ENCODE measurements at places on chromosomes 12 and 14. TPM values are rescaled to one million over a fixed set of nuclear protein-coding genes. Genes with fewer than 3 reads are reported as not detected.

- no peak for DNase-seq
Observed at GRCh38 chr14:57634335-57634734, 140.7 kb upstream of the CCDC198 start.

GRCh38 chr14:90342327-90342726, 10.6 kb upstream of the NRDE2 start:
- DNase-seq, result no peak

DNA sequence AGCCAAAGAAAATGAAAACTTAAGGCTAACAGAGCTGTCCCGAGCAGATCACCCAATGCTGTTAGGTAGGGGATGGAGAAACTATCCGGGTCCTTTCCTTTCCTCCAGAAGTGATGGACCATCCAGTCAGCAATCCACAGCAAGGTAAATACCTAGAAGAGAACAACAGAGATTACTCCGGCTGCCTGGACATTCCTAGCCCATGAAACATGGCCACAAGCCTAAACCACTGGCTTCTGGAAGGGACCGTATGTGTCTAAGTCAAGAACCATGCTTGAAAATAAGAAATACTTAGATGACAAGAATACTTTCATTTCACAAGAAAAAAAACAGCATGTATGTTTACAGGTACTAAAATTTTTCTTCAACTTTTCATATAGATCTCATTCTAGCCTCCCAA, 152.9 kb downstream of the SLC41A2 start:
- DNase-seq, result no peak

DNA sequence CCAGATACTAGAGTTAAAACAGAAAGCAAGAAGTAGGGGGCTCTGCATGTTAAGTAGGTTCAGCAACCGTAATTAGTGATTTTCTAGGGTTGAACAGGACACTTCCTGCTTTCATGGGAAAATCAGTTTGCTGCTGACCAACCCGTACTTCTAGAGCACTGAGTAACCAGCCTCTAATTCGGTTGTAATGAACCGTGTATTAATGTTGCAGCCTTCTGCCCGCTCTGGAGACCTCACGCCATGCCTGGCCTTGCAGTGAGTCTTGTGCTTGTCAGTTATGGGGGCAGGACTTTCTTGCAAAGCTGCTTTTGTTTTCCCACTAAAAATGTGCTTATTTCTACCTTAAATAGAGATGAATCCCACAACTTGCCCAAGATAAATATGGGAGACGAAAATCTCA, 89.6 kb downstream of the TMEM132C start:
- DNase-seq, result no peak

A2M gene
- 259 TPM for polyA plus RNA-seq

All from right renal cortex interstitium (tissue), 3 donors.